ENCODE measurements at places on chromosomes 5 and 9.

GRCh38 chr5:170183816-170184687, 48.7 kb upstream of the C5orf58 start:
- DNase-seq: peak; percentile 28

GRCh38 chr5:155878991-155879575, 447.9 kb upstream of the SGCD start:
- no peak for DNase-seq

DNA sequence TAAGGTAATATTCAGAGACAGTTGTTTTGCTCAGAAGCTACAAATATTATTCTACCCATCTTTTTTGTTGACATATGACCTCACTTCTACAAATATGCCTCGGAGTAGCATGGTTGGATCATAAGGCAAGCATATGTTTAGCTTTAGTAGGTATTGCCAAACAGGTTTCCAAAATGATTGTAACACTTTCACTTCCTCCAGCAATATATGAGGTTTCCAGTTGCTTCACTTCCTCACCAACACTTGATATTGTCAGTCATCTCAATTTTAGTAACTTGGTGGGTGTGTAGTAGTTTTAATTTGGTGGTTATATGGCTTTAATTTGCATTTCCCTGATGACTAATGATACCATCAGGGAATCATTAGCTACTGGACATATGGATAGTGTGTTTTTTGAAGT, 46.7 kb downstream of the TNFSF8 start:
- DNase-seq: no peak

DNA sequence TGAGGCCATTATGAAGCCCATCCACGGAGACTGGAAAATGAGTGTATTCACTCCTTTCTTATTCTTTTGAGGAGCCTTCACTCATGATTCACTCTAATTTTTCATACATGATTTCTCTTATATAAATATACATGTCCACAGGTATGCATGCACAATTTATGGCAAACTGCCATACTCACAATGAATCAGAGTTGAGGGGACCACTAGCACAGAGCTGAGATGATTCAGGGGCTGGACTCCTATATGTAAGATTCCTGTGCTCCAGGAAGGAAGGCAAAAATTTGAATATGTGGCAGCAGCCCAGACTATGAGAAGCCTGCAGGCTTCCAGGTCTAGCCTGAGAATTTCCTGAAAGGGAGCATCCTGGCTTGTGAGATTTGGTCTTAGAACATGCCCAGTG, 484.6 kb downstream of the PRELID2 start:
- no peak for DNase-seq

- DNase-seq: no peak
Observed at GRCh38 chr9:83280790-83281189, 217.8 kb upstream of the RASEF start.

- DNase-seq: no peak
Observed at GRCh38 chr5:7540736-7541485, 145.0 kb downstream of the ADCY2 start.

GRCh38 chr5:147321569-147321968, 86.7 kb downstream of the STK32A start:
- DNase-seq: no peak

- DNase-seq: no peak
Observed at GRCh38 chr5:51181208-51181894, 201.9 kb upstream of the ISL1 start.

- DNase-seq: no peak
Observed at GRCh38 chr9:34493972-34494535, 28.7 kb downstream of the ENHO start.

DNA sequence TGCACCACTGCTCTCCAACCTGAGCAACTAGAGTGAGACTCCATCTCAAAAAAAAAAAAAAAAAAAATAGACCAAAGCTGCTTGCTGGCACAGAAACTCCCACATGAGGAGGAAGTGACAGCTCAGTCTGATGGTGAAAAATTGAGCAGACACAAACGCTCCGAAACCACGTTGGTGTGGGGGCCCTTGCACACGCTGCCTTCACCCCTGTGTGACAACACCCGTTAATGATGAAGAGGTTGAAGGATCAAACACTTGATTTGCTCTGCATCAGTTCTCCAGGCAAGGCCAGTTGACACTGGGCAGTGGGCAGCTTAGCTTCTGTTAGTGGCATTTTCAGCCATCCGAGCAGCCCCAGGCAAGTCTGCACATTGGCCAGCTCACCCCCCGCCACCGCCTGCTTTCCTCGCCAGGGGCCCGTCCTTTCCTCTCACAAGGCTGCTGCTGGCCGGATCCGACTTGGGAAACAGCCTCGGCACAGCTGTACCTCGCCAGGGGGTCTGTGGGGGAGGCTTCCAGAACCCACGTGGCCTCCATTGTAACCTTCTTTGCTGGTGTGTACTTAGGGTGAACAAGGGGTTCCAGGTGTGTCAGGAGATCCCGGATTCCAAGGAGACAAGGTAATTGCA, 79.8 kb downstream of the COL27A1 start:
- DNase-seq: no peak

DNA sequence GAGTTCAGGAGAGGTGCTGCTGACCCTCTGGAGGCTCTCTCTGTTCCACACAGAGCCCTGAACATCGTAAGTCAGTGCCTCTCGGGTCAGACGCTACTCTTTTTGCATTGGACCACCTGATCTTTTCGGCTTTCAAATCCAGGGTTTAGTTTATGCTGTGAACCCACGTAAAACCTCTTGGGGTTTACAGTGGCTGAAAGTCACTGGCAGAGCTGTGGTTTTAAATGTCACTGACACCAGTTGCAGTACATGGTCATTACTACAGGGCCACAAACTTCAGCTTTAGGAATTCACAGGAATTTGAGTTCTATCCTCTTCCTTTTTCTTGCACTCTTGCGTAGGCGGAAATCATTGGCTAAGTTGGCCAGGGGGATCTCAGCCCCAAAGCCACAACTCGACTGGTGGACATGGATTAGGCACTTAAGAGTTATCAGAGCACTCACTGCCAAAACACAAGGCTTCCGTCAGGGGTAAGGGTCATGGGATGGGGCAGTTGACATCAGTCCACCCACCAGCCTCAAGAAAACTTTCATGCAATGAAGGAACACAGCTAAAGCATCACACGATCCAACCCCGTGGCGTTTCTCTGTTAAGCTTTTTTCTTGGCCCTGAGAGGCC, 76.9 kb downstream of the SFXN1 start:
- no peak for DNase-seq

GRCh38 chr5:127804886-127805426, 101.8 kb downstream of the CCDC192 start:
- no peak for DNase-seq

- no peak for DNase-seq
Observed at GRCh38 chr5:102627315-102627714, 127.8 kb upstream of the PAM start.

- peak; percentile 5 for DNase-seq
Observed at GRCh38 chr9:114005371-114006154, 72.5 kb downstream of the AMBP start.
